Astrocyte (in vitro differentiated cells and primary cell): ENCODE measurements at places on chromosomes 4 and X. TPM values are rescaled to one million over a fixed set of nuclear protein-coding genes. Genes with fewer than 3 reads are reported as not detected.
A peak's percentile ranks its signal among the peaks of the same experiment; 100 is the strongest.

DNA sequence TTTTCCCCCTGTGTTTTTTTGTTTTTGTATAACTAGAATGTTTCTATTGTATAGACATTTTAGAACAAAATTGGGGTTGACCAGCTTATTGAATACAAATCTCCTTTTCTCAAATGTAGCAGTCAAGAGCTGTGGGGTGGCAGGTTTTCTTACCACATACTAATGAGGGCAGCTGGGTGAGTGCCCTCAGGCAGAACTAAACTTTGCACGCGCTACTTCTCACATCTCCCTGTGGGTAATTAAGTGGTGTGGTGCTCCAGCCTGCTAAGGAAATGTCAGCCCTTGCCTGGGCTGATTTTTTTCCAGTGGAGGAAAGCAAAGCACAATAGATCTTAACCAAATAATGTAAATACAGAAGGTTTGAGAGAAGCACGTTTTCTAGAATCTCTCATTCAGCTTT, 717.6 kb upstream of the TENM3 start:
- H3K4me1 ChIP-seq, result no peaks in the 10 kb centered on the region
- no peaks in the 10 kb centered on the region for H3K36me3 ChIP-seq
- H3K27me3 ChIP-seq, result no peaks in the 10 kb centered on the region

DNA sequence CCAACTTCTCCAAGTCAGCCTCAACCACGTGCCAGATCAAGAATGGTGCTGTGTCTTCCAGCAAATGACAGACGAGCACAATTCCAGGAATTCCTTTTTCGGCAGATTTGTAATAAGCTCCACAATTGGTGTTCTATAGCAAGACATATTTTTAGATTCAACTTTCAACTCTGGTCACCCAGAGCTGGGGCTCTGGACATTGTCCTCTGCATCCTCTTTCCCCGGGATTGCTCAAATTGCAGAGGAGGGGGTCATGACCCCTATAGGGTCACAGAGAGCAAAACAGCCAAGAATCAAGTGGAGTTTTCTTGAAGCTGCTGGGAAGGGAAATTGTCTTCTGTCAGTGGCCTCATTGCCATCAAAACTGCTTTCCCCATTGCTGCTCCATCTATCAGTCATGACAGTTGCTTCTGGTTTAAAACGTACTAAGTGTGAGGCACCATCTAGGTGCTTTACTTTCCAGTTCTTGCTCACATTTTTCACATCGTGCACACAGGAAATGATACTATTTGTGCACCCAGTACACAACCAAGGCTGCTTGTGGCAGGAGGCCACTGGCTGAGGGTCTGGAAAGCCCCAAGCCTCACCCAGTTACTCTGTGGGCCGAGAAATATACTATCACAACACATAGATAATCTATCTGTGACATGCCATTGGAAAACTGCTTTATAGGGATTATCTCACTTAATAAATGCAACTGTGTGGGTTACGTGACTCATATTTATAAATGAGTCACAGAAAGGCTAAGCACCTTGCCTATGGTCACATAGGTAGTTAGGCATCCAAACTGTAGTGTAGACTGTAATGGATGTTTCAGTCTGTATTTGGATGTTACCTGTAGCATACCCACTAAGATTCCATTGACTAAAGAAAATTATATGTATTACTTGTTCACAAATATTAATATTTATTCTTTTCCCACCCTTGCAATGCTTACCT, 91.7 kb upstream of the PHOX2B start:
- H3K27ac ChIP-seq, result no peak overlapping the region
- H3K4me1 ChIP-seq, result no peaks in the 10 kb centered on the region
- DNase-seq, result no peak
- no peaks in the 10 kb centered on the region for H3K36me3 ChIP-seq

TEC gene
- total RNA-seq, result 0.61 and 0.91 TPM in 2 replicates

DNA sequence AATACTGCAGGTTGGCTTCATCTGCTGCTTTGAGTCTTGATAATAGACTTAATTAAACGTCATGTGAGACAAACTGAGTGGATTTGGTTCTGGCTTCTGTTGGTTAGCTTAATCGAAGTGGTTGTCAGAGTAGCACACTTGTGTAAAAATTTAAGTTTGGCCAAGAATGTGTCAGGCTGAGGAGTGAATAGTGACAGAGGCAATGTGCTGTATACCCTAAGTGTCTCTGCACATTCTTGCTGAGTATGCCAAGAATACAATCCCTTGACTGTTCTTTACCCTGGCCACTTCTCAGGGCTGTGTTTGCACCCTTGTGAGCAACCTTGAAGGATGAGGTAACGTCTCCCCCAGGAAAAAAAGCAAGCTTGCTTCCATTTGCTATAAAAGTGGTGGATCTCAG, 14.9 kb downstream of the RPS3A start:
- H3K4me1 ChIP-seq, result no peaks in the 10 kb centered on the region
- no peak overlapping the region for H3K4me3 ChIP-seq
- DNase-seq, result peak; percentile 14
- H3K27ac ChIP-seq, result peak overlapping the region; percentile 10
- H3K27me3 ChIP-seq, result no peaks in the 10 kb centered on the region

- H3K4me1 ChIP-seq, result no peaks in the 10 kb centered on the region
- H3K36me3 ChIP-seq, result no peaks in the 10 kb centered on the region
- H3K27ac ChIP-seq, result no peak overlapping the region
- H3K27me3 ChIP-seq, result no peaks in the 10 kb centered on the region
Observed at GRCh38 chr4:95742872-95743271, 97.0 kb upstream of the PDHA2 start.

GPRASP2 gene
- 9.1 and 10.1 TPM in 2 replicates for total RNA-seq

- peaks cover 22% of the 10 kb centered on the region for H3K4me1 ChIP-seq
- H3K4me3 ChIP-seq, result no peak overlapping the region
- H3K27ac ChIP-seq, result no peak overlapping the region
- H3K36me3 ChIP-seq, result no peaks in the 10 kb centered on the region
Observed at GRCh38 chr4:8182858-8183725, 16.0 kb upstream of the SH3TC1 start.

GUCY1A1 gene
- 0.48 and 1.0 TPM in 2 replicates for total RNA-seq

CSAG3 gene
- 6.4 and 6.6 TPM in 2 replicates for total RNA-seq

UGT2B17 gene
- total RNA-seq, result not detected in 2 replicates

GRCh38 chrX:29231800-29232199, 644.6 kb downstream of the IL1RAPL1 start:
- no peak for DNase-seq
- H3K27me3 ChIP-seq, result no peaks in the 10 kb centered on the region
- H3K36me3 ChIP-seq, result no peaks in the 10 kb centered on the region
- no peak overlapping the region for H3K27ac ChIP-seq

- peaks cover 30% of the 10 kb centered on the region for H3K36me3 ChIP-seq
- no peak for DNase-seq
- no peak overlapping the region for H3K4me3 ChIP-seq
- no peak overlapping the region for H3K27ac ChIP-seq
- no peaks in the 10 kb centered on the region for H3K27me3 ChIP-seq
Observed at GRCh38 chr4:1226144-1226481, 22.8 kb downstream of the CTBP1 start.

DNA sequence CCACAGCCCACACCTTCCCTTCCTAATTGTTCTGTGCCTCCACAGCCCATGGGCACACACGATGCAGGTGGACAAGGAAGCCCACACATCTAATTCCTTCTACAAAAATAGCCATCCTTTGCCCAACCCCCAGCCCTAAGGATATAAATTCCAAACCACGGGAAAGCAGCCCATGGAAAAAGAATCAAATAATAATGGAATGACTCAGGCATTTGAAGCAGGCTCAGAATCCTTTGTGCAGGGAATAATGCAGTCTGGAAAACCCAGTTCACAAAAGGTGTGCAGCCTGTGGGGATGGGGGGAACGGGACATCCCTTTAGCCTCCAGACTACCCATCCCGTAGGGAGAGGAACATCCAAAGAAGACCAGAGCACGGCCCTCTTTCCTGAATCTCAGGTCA, 342.3 kb upstream of the GALNT7 start:
- H3K27ac ChIP-seq, result no peak overlapping the region
- no peaks in the 10 kb centered on the region for H3K27me3 ChIP-seq
- H3K4me3 ChIP-seq, result no peak overlapping the region
- peak; percentile 40 for DNase-seq
- H3K4me1 ChIP-seq, result peaks cover 9% of the 10 kb centered on the region

DNA sequence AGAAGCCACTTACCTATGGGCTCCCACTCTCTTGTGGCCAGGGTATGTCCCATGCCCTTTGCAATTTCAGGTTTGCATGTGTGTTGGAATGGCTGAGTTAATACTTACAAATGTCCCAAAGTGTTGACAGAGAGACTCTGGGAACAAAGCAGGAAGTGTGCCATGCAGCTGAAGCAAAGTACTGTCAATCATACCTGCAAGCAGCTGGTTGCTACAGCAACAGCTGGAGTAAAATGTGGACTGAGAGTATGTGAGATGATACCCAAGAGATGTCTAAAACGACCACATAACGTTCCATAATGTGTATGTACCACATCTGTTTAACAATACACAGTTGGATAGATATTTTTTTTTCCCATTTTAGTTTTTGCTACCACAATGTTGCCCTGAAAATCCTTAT, 82.8 kb upstream of the CAMK2D start:
- H3K27me3 ChIP-seq, result no peaks in the 10 kb centered on the region
- no peak overlapping the region for H3K4me3 ChIP-seq
- H3K36me3 ChIP-seq, result no peaks in the 10 kb centered on the region
- DNase-seq, result no peak
- no peak overlapping the region for H3K27ac ChIP-seq
- H3K4me1 ChIP-seq, result no peaks in the 10 kb centered on the region

DNA sequence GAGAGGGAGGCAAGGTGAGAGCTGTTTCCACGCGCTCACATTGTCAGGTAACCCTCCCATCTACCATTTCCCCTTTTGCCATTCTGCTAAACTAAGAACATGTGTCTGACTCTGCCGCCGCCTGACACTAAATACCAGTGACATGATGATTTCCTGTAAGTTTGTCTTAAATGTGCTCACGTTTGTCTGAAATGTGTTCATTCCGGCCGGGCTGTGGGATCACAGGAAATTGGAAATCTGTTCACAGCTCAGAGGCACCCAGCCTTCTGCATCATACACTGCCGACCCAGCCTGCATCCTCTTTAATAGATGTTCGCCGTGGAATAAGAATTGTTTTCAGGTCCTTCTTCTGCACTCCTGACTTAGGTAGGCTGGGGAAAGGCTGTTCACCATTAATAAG, 336.2 kb upstream of the PPARGC1A start:
- peaks cover 4% of the 10 kb centered on the region for H3K4me1 ChIP-seq
- H3K36me3 ChIP-seq, result no peaks in the 10 kb centered on the region
- peak; percentile 23 for DNase-seq
- H3K27ac ChIP-seq, result no peak overlapping the region
- no peaks in the 10 kb centered on the region for H3K27me3 ChIP-seq

- H3K4me3 ChIP-seq, result no peak overlapping the region
- H3K27ac ChIP-seq, result no peak overlapping the region
- H3K4me1 ChIP-seq, result no peaks in the 10 kb centered on the region
- no peak for DNase-seq
Observed at GRCh38 chr4:184774152-184774551, 40.3 kb upstream of the CENPU start.

GPC4 gene
- total RNA-seq, result 71.9 and 86.4 TPM in 2 replicates

- H3K27me3 ChIP-seq, result no peaks in the 10 kb centered on the region
- no peaks in the 10 kb centered on the region for H3K4me1 ChIP-seq
- DNase-seq, result no peak
- H3K36me3 ChIP-seq, result no peaks in the 10 kb centered on the region
Observed at GRCh38 chr4:10747186-10747585, 62.6 kb upstream of the CLNK start.

- no peaks in the 10 kb centered on the region for H3K36me3 ChIP-seq
- H3K27me3 ChIP-seq, result no peaks in the 10 kb centered on the region
- no peak for DNase-seq
Observed at GRCh38 chrX:16137416-16138107, 14.2 kb downstream of the GRPR start.

- H3K36me3 ChIP-seq, result no peaks in the 10 kb centered on the region
- no peak overlapping the region for H3K27ac ChIP-seq
- no peak overlapping the region for H3K4me3 ChIP-seq
- H3K27me3 ChIP-seq, result no peaks in the 10 kb centered on the region
Observed at GRCh38 chr4:38536716-38537115, 127.3 kb upstream of the KLF3 start.

DNA sequence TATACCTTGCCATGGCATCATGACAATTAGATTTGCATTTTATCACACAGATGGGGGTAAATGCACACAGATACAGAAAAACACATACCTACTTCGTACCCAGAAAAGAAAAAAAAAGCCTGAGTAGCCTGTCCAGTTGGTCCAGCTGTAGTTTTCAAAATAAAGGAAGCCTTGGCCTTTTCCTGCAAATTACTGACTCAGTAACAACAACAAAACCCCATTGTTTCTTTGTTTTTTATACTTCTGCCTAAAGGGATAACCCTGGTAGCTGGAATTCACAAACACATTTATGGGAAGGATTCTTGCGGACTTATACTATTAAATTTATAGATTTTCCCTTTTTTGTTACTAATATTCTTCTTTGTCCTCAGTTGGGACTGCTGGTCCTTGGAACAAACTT, 156.4 kb upstream of the PCDH10 start:
- H3K27me3 ChIP-seq, result no peaks in the 10 kb centered on the region
- no peaks in the 10 kb centered on the region for H3K4me1 ChIP-seq
- no peak overlapping the region for H3K27ac ChIP-seq
- H3K4me3 ChIP-seq, result no peak overlapping the region
- no peaks in the 10 kb centered on the region for H3K36me3 ChIP-seq
- no peak for DNase-seq

ZDHHC15 gene
- total RNA-seq, result 0.77 and 0.89 TPM in 2 replicates

GRCh38 chr4:44415251-44415650, 33.4 kb downstream of the KCTD8 start:
- no peaks in the 10 kb centered on the region for H3K36me3 ChIP-seq
- H3K27ac ChIP-seq, result no peak overlapping the region
- no peaks in the 10 kb centered on the region for H3K27me3 ChIP-seq
- no peak overlapping the region for H3K4me3 ChIP-seq

- peak overlapping the region; percentile 71 for H3K27ac ChIP-seq
- no peak overlapping the region for H3K4me3 ChIP-seq
Observed at GRCh38 chrX:154735695-154736393, 15.0 kb downstream of the GAB3 start.

- H3K4me3 ChIP-seq, result no peak overlapping the region
- no peaks in the 10 kb centered on the region for H3K36me3 ChIP-seq
- H3K4me1 ChIP-seq, result no peaks in the 10 kb centered on the region
Observed at GRCh38 chrX:72097098-72097497, 34.6 kb downstream of the RTL5 start.

DNA sequence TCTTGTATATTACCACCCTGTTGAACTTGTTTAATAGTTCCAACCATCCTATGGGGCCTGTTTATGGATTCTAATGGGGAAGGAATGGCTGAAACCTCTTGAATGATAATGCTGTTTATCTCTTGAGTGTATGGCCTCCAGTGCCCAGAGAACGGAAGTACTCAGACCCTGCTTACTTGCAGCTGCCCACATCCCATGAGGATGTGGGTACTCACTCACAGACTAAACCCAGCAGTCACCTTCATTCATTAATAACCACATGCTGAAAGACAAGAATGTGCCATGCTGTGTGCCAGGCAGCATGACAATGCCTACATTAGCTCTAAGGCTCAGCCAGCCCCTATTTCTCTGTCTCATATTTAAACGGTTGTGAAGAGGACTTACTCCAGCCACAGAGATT, 5.9 kb upstream of the ARMCX5 start:
- no peaks in the 10 kb centered on the region for H3K27me3 ChIP-seq
- H3K4me1 ChIP-seq, result no peaks in the 10 kb centered on the region
- no peak overlapping the region for H3K4me3 ChIP-seq
- no peak overlapping the region for H3K27ac ChIP-seq
- H3K36me3 ChIP-seq, result no peaks in the 10 kb centered on the region
- DNase-seq, result no peak

MTMR8 gene
- 0.89 and 1.6 TPM in 2 replicates for total RNA-seq
